ENCODE measurements at places on chromosomes 1 and 21.

DNA sequence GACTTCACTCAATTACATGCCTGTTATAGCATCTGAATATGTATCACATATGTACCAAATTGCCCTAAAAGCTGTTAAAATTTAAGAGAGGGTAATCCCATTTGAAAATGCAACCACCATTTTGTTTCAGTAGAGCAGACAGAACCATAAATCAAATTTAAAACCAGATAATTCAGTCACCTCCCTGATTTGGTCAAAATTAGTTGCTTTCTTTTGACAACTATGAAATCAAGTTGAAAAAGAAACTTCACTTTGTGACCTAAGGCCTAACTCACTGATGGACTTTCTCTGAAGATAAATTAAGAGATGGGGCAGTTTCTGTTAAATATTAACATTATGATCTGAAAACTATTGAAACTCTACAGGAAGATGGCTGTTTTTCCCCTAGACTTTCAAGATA, 6.7 kb downstream of the GORAB start:
- DNase-seq = no peak

DNA sequence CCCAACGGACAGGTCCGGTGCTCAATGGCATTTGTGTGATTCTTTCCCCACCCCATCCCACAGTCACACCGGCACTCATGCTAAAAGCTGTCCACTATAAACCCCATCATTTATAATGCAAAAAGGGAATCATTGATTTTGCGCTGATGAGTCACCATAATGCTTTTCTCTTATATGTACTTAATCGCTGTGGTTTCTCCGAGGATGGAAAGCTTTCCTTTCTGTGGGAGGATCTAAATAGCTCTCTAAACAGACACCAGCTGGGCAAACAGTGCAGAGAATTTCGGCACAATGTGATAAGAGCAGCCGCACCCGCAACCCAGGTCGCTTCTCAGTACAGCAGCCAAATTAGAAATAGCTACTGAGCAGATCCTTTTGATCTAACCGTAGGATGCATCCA, 85.6 kb downstream of the SETD4 start:
- DNase-seq = no peak

GRCh38 chr21:15130751-15131150, 66.0 kb upstream of the NRIP1 start:
- no peak for DNase-seq

DNA sequence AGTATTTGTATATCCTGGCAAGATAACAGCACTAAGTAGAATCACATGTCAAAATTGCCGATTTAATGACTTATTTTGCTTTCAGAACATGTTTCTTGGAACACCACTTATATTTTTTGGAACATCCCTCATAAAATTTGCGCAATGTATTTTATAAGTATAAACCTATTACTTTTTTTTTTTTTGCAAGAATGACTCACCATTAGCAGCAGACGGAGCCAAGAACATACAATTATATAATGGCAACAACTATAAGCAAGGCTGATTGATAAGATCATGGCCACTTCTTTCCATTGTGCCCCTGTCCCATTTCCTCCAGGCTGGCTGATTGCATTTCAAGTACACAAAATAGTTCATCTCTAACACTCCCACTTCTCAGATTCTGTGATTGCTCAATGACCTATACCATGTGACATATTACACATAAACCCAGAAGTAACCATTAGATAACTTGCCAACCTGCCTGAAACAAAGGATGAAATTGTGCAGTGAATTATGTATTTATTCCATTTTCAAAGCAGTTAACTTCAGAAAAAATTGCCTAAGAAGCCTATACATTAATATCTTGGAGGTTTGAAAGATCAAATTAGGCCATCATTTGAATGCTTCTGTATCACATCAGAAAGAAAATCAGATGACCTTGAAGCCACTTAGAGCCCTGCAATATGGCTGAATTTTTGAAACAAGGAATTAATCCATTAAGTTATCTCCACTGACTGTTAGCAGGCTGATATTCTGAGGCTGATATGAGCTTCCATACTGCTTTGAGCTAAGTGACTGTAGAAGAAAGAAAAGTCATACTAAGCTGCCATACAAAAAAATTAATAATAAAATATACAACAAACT, 77.8 kb upstream of the PRMT6 start:
- DNase-seq = no peak

Data from inflammatory macrophage (primary cell).